Calu3 (cell line): ENCODE measurements at places on chromosomes 7 and 10. TPM values are rescaled to one million over a fixed set of nuclear protein-coding genes. Genes with fewer than 3 reads are reported as not detected.

GRCh38 chr7:16411391-16411790, 9.9 kb downstream of the CRPPA start:
- H3K27me3 ChIP-seq, result no peaks in the 10 kb centered on the region
- peaks cover 54% of the 10 kb centered on the region for H3K4me1 ChIP-seq
- H3K4me3 ChIP-seq, result no peak overlapping the region
- no peak overlapping the region for H3K27ac ChIP-seq

GRCh38 chr10:91924212-91925021, 847 bp downstream of the BTAF1 start:
- peaks cover 14% of the 10 kb centered on the region for H3K4me1 ChIP-seq
- H3K27ac ChIP-seq, result peak overlapping the region; percentile 92
- H3K4me3 ChIP-seq, result peak overlapping the region; percentile 79
- peaks cover 25% of the 10 kb centered on the region for H3K36me3 ChIP-seq

The AKR1D1 gene
- total RNA-seq, result not detected in 2 replicates

The CDHR1 gene
- not detected in 2 replicates for total RNA-seq

DNA sequence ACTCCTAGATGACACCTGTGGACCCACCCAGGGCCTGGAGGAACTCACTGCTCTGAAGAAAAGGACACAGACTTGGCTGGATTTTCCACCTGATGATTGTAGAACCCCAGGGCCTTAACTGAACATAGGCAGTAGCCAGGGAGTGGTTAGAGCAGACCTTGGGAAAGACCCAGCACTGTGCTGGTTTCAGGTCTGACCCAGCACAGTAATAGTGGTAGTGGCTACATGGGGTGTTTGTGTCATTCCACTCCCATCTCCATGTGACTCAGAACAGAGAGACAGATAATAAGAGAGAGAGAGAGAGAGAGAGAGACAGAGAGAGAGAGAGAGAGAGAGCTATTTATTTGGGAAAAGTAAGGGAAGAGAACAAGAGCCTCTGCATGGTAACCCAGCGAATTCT, 239.1 kb upstream of the MEOX2 start:
- no peak overlapping the region for H3K4me3 ChIP-seq
- no peaks in the 10 kb centered on the region for H3K4me1 ChIP-seq
- H3K27me3 ChIP-seq, result no peaks in the 10 kb centered on the region
- H3K27ac ChIP-seq, result no peak overlapping the region
